Activated CD8-positive, alpha-beta memory T cell treated with anti-CD3 and anti-CD28 coated beads for 4 hours (primary cell): ENCODE measurements at places on chromosomes 3 and 15.

DNA sequence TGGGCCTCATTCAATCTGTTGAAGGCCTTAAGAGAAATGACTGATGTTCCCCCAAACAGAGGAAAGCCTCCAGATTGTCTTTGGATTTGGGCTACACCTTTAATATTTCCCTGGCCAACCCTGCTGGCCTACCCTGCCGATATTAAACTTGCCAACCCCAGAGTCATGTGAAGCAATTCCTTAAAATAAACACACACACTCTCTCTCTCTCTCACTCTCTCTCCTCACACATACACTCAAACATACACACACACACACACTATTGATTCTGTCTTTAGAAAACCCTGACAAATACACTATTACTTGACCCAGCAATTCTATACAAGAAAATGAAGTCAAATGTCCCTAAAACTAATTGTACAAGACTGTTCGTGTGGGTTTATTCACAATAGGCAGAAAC, 109.9 kb upstream of the ST8SIA2 start:
- DNase-seq: no peak

- no peak for DNase-seq
Observed at GRCh38 chr3:148789146-148789545, 38.5 kb upstream of the CPB1 start.

- no peak for DNase-seq
Observed at GRCh38 chr3:155070932-155071387, 9.2 kb upstream of the MME start.

GRCh38 chr3:104763007-104763406, 603.7 kb upstream of the ALCAM start:
- no peak for DNase-seq

DNA sequence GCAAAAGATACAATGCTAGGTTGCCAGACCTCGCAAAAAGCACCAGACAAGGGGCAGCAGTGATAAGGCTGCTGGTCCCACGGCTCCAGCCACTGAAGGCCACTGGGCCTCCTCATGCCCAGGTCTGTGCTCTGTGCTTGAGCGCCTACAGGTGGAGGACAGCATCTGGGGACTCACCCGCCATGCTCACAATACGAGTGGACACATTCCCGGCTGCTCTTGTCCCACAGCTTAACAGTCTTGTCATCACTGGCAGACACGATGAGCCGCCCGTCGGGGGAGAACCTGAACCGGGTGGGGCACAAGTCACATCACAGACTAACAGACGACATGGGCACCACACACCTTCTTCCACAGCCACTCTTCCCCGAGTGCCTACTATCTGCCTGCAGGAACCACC, 7.4 kb downstream of the POC1A start:
- DNase-seq: no peak

GRCh38 chr15:34001536-34001935, 33.2 kb downstream of the CHRM5 start:
- DNase-seq: no peak

DNA sequence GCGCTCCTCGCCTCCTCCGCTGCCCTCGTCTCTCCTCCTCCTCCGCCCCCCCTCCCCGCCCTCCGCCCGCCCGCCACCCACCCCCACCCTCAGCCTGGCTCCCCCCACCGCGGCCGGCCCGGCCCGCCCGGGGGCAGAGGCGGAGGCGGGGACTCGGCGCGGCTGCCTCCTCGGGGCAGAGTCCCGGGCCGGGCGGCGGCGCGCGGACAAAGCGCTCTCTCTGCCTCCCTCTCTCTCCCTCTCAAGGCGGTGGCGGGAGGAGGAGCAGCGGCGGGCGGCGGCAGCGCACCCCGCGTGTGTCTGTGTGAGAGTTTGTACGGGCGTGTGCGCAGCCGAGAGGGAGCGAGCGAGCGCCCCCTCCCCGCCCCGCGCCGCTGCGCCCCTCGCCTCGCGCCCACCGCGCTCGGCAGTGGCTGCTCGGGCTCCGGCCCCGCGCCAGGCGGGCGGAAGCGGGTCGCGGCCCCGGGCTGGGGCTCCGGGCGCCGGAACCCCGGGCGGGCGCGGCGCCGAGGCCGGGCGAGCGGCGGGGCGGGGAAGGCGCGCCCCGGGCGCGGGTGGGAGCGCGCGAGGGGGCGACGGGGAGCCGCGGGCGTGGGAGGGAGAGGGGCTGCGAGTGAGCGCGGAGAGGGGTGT, at the start of gene IGF2BP2:
IGF2BP2 (minus strand) TSS at position 37 of the 633 bp plus-strand sequence. CDS start 82 bp downstream, outside the sequence.
- DNase-seq: no peak

DNA sequence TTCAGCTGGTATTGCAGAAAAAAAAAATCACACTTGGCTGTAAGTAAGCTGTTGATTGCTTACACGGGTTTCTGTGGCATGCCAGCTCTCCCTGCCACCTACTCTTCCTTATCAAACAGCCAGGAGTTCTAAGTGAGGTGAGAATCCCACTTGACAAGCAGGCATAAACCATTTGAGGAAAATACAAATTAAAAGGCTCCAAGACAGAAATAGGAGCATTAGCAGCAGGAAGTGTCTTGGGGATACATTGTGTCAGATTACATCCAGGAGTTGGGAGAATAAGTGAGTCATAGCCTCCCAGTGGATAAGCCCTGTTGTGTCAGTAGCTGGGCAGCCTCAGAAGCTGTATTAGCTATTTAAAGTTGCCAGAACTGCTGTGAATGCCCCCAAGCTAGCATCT, 256.0 kb downstream of the CNTN4 start:
- DNase-seq: no peak

GRCh38 chr3:58022490-58022889, 14.3 kb downstream of the FLNB start:
- DNase-seq: no peak

DNA sequence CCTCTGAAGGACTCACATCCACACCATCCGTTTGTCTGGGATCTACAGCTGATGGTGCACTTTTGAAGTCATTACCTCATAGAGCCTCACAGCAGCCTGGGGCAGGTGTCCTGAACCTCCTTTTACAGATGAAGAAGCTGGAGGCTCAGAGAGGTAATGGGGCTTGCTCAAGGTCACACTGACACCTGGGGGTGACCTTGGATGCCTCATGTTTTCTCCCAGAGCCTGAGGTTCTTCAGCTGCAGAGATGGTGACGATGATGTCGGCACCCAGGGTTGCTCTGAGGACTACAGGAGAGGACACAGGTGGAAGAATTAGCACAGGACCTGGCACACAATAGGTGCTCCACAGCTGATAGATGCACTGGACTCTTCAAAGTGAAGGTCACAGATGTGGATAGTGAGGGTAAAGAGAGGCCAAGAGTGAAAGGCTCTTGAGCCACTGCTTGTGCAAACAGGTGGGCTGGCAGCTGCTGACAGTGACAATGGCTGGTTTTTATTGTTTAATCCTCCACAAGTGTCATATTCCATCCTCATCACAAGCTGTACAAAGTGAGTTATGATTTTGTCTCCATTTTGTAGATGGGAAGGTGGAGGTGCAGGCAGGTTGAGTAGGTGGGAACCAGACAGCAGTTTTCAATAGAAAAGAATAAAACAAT, 17.4 kb upstream of the ATP2B2 start:
- no peak for DNase-seq

DNA sequence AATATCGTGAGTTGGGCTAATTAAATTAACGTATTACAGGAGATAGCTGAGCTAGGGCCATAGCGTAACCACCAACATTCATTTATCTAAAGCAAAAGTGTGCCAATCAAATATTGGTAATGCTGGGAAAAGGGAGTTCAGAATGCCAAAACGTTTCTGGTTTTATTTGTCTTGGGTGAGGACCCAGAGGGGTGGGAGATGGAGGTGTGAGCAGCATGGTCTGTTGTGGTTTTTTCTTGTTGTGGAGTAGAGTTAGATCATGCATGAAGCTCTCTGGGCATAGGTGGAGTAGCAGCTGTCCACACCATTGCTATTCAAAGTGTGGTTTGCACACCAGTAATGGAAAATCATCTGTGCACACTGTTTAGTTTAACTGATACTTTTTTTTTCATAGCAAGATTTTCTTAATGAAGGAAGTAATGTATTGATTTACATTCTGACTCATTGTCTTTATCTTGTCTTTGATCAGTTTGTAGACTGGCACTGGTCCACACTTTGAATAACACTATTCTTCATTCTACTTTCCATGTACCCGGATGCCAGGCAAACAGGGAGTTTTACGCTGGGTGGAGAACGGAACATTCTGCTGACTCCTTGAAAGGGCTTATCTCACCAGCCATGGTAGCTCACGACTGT, 50.8 kb upstream of the CRTC3 start:
- no peak for DNase-seq

- DNase-seq: no peak
Observed at GRCh38 chr3:184174284-184174645, 390 bp upstream of the AP2M1 start.

GRCh38 chr3:181718987-181719911, 7.5 kb downstream of the SOX2 start:
- no peak for DNase-seq

GRCh38 chr3:153438271-153438670, 276.2 kb downstream of the RAP2B start:
- DNase-seq: no peak

GRCh38 chr3:68088216-68088615, 433.8 kb upstream of the SUCLG2 start:
- DNase-seq: peak; percentile 45

GRCh38 chr3:190911382-190911781, 48.9 kb upstream of the GMNC start:
- DNase-seq: no peak

DNA sequence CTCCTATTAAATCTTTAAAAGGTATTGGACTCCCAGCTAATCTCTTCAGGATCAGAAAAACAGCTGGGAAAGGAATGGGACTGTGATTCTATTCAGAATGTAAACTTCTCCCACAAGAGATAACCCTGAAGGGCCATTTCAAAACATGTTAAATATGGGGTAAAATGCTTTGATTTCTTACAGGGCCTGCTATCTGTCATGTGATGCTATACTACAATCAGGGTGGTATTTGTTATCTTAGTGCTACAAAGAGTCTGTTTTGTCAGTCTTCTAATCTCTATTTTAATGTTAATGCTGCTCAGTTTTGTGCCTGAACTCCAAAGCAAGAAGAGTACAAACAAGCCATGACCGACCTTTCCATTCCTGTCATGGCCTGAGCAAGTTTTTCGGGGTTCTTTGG, 186.9 kb downstream of the TBC1D5 start:
- no peak for DNase-seq

GRCh38 chr3:132245552-132246142, 71.6 kb upstream of the ACP3 start:
- no peak for DNase-seq

DNA sequence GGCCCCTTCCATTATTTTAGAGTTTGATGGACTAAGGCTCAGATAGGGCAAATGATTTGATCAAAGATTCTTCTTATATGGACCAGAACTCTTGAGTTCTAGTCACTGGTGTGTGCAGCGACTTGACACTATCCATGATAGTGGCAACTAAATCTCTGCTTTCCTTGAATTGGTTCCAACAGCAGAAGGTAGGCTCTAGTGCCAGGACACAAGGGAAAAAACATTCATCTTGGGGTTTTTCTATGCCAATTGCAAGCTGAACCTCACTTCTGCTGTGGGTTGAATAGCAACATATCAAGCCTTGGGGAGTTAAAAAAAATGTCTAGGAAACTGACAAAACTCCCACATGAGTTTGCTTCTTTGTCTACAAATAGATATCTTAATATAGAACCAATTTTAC, 35.1 kb downstream of the CTXND1 start:
- DNase-seq: no peak

- DNase-seq: no peak
Observed at GRCh38 chr15:59222906-59223550, 16.4 kb downstream of the LDHAL6B start.

DNA sequence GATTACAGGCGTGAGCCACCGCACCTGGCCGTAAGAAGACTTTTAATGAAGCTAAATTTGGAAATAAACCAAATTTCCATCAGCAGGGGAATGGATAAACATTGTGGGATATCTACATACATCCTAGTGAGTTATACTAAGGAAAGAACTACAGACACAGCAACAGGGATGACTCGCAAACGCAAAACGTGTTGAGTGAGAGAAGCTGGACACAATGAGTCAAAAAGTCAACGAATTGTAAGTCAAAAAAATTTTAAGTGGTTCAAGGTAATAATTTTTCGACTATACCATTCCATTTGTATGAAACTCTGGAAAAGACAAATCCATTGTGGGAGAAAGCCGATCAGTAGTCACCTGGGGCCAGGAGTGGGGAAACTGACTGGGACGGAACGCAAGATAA, 19.9 kb downstream of the PLA2G4F start:
- DNase-seq: no peak

DNA sequence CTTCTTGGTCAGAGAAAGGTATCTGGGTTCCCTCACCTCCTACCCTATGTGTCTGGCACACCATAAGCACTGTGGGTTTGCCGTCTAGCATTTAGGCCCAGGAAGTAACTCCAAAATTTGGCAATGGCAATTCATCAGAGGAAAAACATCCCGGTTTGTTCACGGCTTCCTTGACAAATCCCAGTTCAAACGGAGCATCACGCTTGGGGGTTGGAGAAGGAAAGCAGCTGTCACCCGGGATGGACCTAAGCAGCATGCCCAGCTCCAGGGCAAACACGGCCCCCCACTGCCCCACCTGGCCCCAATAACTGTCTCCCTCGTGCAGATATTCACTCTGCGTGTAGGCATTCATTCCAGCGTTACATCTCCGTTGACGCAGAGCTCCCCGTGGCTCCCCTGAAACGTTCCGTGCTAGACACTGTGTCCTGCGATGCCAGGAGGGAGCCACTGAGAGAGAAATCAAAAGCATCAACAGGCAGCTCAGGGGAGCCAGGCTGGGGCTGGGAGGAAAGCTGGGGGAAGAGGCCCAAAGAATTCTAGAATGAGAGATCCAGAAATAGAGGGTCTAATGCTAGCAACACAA, 41.4 kb downstream of the NTRK3 start:
- DNase-seq: no peak

- DNase-seq: no peak
Observed at GRCh38 chr3:165383381-165383780, 187.2 kb upstream of the SLITRK3 start.

DNA sequence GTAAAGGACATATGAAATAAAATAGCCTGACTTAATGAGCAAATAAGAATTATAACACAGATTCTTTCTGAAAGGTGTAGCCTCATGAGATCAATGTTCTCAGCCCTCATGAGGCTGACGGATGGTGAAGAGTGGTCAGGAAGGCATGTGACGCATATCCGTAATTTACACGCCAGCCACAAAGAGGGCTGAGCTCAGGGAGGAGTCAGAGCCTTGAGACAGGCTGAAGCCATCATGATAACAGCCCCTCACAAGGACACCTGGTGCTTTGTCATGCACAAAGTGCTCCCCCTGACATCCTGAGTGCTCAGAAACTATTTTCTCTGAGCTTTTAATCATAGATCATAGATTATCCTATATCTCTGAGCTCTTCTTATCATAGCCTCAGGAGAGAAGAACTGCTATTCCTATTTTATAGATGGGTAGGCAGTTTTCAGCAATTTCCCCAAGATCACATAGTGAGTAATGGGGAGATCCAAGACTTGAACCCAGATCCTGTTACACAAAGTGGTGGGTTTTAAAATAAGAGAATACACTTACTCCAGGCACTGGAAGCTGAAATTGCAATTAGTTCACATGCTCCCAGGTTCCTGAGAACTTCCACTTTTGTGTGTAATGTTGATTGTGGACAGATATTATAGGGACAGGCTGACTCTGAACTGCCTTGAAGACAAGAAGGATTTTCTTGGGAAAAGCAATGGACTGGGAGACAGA, 267.1 kb downstream of the RPLP1 start:
- DNase-seq: peak; percentile 34

GRCh38 chr3:24943961-24944360, 449.3 kb upstream of the THRB start:
- DNase-seq: no peak

- peak; percentile 14 for DNase-seq
Observed at GRCh38 chr3:120147072-120147871, 53.0 kb upstream of the GSK3B start.
